SJCRH30 (cell line): ENCODE measurements at places on chromosomes 1 and 21.
A peak's percentile ranks its signal among the peaks of the same experiment; 100 is the strongest.

DNA sequence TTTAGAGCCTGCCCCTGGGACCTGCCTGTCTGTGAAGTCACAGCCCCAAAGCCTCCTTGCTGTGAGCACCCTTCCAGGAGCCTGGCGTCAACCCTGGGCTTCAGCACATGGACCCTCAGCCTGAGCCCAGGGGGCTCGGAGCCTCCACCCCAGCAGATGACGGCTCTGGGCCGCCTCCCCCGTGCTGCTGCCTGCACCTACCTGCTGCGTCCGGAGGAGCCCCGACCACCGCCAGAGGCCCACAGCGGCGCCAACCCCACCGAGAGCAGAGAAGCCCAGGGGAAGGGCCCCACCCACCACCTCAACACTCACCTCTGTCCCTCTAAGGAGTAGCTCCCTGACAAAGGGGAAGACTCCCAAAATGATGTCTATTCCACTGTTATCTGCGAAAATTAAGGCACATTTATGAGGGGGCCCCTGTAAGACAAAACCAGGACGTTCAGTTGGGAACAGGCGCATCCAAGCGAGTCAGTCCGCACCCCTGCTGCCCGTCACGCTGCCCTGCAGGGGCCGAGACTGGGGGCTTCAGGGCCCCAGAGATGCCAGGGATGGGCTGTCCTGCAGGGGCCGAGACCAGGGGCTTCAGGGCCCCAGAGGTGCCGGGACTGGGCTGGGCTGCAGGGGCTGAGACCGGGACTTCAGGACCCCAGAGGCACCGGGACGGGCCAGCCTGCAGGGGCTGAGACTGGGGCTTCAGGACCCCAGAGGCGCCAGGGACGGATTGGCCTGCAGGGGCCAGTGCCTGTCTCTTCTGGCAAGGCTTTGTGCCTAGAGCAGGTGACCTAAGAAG, 15.8 kb downstream of the PANK4 start:
- no peaks in the 10 kb centered on the region for H3K27me3 ChIP-seq
- no peak for DNase-seq
- H3K36me3 ChIP-seq = peaks cover 53% of the 10 kb centered on the region
- peaks cover 6% of the 10 kb centered on the region; the same call in 1 of the 2 replicates for H3K4me1 ChIP-seq

- H3K4me1 ChIP-seq = no peaks in the 10 kb centered on the region
- H3K4me3 ChIP-seq = no peak overlapping the region
- H3K36me3 ChIP-seq = no peaks in the 10 kb centered on the region
- no peak for DNase-seq
- no peak overlapping the region for H3K27ac ChIP-seq
- no peaks in the 10 kb centered on the region for H3K27me3 ChIP-seq
Measured at GRCh38 chr1:93296555-93297154, 49.1 kb upstream of the DR1 start.

GRCh38 chr1:218613105-218613504, 268.0 kb downstream of the TGFB2 start:
- H3K4me1 ChIP-seq = no peaks in the 10 kb centered on the region
- DNase-seq = no peak
- H3K36me3 ChIP-seq = no peaks in the 10 kb centered on the region
- H3K27me3 ChIP-seq = no peaks in the 10 kb centered on the region

- peak overlapping the region; percentile 81 for H3K27ac ChIP-seq
- peak; percentile 89 for DNase-seq
- peaks cover 78% of the 10 kb centered on the region for H3K4me1 ChIP-seq
- no peaks in the 10 kb centered on the region for H3K27me3 ChIP-seq
- peak overlapping the region; percentile 5 for H3K4me3 ChIP-seq
- no peaks in the 10 kb centered on the region for H3K36me3 ChIP-seq
Measured at GRCh38 chr1:21324368-21325141, 34.3 kb upstream of the ECE1 start.
